ENCODE measurements at places on chromosomes 12 and 14.

DNA sequence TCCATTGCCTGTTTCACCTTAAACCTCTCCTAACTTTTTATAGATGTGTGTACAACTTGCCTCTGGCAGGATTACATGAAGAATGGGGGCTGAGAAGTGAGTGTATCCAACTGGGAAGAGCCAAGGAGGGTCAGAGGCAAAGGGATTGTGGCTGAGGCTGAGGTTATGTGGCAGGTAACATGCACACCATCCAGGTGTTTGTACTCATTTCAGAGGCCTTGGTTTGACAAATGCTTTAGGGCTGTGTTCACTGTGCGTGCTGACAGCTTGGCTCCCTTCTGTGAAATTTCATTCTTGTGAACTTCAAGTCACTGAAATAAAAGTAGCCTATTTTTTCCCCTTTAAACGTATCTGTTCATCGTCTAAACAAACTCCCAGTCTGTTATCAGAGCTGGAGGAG lies 47.7 kb downstream of the ANO6 start:
- DNase-seq, result no peak

- DNase-seq, result no peak
Observed at GRCh38 chr12:527241-527640, 67.5 kb downstream of the B4GALNT3 start.

GRCh38 chr12:122474324-122474716 lies 26.4 kb downstream of the ZCCHC8 start:
- no peak for DNase-seq

DNA sequence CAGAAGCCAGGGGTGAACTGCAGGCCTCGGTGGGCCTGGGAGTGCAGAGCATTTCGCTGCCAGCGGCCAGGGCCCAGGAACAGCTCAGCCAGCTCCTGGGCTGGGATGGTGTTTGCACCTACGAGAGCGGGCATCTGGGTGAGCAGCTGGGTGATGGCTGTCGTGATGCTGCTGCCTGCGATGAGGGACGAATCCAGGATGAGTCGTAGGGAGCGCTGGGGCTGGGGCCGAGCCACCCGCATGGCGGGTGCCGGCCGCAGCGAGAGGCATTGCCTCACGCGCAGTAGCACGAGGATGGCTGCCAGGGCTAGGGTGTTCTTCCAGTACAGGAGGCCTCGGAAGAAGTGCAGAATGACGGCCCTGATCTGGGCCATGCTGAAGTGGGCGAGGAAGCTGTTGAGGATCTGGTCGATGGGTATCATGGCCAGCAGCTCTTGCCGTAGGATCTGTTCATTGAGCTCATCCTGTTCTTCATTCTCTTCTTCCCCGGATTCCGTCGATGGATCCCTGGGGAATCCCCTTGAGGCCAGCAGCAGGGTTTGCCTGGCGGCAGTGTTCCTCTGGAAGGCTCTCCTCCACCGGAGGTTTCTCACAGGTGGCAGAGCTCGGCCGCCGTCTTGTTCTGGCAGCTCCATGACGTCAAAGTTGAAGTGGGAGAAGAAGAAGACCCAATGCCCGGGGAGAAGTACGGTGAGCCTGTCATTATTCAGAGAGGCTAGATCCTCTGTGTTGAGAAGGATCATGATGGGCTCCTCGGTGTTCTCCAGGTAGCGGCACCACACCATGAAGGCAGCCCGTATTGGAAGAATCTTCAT lies 22.1 kb downstream of the RTL1 start:
- DNase-seq, result no peak

GRCh38 chr12:103680591-103681141 lies 93.6 kb downstream of the STAB2 start:
- DNase-seq, result no peak

DNA sequence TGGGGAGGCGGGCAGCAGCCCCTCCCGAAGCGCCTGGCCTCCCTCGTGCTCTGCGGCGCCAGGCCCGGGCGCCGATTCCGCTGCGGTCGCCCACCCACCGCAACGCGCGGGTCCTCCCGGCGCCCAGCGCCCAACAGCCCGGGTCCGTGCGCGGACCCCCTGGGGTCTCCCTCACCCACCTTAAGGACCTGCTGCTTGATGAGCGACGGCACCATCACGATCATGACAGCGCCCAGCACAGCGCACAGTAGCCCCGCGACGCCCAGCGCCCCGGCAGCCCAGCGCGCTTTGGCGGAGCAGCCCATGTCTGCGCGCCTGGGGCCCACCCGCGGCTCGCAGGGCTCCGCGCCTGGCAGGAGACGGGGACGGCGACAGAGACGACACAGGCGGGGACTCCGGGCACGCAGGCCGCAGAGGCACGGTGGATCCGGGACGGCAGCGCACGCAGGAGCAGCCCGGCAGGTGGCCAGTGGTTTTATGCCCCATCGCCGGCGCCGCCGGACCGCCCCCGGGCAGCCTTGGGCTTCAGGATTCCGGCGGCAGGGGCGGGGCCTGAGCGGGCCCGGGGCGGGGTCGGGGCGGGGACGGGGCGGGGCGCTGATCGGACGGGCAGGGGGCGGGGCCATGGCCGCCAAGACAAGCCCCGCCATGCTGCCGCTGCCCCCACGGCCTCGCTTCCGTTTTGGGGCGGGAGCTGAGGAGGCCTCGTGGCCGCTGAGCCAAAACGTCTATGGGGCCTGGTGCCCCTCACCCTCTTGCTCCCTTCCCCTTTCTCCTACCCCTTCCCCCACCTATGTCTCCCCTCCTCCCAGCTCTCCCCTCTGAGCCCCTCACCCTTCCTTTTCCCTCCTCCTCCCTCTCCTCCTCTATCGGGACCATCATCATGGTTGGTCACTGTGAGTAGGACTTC lies at the start of gene SCARB1:
SCARB1 (minus strand) TSS at position 449 of the 910 bp plus-strand sequence; CDS start at position 305, 144 bp downstream.
- peak; percentile 73 for DNase-seq

GRCh38 chr12:29889737-29890136 lies 106.0 kb upstream of the TMTC1 start:
- DNase-seq, result peak; percentile 13

- DNase-seq, result peak; percentile 65
Observed at GRCh38 chr12:11765817-11766794, 116.6 kb downstream of the ETV6 start.

DNA sequence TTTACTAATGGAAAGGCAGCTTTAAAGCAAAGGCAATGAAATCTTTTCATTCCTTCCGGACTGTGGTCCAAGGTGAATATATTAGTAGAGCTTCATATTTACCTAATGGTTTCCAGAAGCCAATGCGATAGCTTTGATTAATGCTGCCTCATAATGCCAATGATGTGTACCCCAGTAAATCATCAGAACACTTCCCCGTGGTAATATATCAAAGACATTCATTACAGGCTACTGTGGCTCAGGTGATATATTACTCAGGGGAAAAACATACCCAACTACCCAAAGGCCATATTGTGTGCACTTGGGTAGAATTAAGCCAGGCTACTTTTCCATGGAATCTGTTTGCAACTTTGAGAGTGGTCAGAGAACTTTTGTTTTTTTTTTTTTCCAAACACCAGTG lies 69.4 kb upstream of the DACT1 start:
- no peak for DNase-seq

DNA sequence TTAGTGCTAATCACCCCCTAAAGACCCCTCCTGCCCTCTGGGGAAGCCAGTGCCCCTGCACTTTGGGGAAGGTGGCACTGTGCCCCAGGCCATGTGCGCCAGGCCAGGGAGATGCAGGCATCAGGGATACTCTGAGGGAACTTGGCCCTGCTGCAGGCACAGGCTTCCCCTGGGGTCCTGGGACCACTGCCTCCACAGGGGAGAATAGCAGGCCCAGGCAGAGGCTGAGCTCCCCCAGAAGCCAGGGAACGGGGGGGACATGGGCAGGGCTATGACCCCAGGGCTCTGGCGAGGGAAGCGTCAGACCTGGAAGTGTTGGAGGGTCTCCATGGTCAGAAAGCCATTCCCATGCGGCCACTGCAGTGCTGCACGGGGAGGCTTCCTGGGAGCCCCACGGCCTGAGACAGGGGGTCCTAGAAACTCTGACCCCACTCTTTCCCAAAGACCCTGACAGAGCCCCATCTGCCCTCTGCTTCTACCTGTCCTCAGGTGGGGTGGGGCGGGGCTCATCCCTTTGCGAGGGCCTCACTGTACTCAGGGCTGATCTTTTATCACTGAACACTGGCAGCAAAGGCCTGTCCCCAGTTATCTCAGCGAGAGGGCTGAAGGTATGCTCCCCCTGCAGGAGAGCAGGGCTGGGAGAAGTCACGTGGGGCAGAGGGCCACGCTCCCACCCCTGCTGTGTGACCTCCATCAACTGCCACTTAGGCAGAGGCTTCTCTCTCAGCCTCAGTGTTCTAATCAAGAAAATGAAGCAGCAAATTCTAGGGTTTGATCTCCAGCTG lies 160.0 kb downstream of the CALM1 start:
- no peak for DNase-seq

DNA sequence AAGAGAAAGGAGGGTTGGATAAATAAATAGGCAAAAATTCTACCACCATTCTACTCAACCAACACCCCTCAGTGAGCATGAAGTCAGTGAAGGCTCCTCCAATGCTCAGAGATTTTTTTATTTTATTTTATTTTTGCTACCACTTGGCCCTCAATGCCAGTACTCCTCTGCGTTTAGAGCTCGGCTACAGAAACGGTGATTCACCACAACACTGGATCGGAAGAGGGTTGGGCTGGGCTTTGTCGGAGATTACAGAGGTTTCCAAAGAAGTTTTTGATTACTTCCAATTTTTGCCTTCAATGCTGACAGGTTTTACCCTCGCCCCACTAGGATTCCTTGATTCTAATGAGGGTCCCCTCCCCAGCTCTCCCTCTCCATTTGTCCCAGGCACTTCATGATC lies 1027.2 kb upstream of the TMEM132C start:
- no peak for DNase-seq

DNA sequence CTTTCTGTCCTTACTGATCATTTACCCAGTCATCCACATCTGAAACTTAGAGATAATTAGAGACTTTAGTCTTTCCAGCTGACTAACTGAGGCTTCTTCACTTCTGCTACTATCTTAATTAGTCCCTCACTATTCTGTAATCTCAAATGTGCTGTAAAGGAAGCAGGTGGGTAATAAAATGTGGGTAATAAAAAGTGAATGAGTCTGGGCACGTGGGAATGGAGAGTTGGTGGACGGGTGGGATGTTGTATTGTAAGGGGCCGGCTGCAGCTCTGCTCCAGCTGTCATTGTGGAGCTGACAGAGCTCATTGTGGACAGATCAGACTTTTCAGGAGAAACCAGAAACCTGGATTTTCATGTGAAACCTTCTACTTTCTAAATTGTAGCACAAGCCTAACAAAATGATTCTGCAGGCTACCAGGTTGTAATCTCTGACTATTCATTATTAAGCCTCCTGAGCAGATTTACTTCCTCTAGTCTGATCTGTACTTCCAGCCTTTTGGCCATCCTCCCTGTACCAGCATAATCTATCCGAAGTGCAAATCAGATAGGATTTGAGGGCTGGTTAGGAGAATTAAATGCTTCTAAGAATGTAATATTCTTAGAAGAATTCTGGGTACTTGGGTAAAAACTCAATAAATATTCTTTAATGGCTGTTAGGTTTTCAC lies 42.0 kb upstream of the BMAL2 start:
- DNase-seq, result no peak

DNA sequence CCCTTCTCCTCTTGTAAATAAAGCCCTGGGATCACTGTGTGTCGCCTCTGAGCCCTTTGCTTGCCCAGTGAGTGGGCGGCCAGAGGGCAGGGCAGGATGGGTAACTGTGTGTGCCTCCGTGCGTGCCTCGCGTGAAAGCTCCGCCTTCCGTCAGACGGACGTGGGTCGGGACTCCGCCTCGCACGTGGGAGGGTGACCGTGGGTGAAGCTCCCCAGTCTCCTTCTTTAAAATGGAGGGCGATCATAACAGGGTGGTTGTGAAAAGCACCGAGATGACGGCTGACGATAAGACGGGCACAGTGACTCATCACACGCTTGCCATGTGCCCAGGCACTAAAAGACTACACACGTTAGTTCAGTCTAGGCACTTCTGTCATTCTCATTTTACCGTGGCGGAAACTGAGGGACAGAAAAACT lies 9.2 kb downstream of the PHB2 start:
- peak; percentile 50 for DNase-seq

GRCh38 chr14:92459030-92459949 lies 54.3 kb upstream of the RIN3 start:
- DNase-seq, result no peak

DNA sequence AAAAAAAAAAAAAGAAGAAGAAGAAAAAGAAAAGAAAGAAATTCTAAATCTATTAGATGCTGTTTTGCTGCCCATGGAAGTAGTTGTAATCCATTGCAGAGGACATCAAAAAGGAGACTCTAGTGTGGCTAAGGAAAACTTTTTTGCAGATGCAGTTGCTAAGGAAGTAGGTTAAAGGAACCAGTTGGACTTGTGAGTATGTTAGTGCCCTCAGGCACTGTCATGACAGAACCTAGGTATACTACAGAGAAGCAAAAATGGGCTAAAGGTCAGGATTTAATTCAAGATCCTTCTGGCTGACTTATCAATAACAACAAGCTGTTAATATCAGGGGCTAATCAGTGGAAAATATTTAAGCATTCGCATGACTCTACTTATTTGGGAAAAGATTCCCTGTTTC lies 1571.6 kb upstream of the FLRT2 start:
- DNase-seq, result no peak

DNA sequence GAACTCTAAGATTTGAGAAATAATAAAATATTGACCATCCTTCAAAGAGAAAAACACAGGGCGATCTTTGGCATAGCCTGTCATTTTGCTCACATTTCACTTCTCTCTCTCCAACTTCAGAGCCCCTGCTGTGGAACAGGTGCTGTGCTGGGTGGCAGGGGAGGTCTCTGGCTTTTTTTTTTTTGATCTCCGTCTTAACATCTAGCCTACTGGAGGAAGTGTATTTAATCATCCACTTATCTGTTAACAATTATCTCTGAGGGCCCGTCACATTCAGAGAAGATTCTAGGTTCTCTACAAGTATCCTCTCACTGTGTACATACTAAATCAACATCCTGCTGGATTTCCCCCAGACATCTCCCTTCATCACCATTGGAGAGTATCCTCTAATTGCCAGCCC lies 34.1 kb downstream of the CHST11 start:
- no peak for DNase-seq

GRCh38 chr14:22131749-22132476 lies 457.1 kb downstream of the DAD1 start:
- no peak for DNase-seq

- DNase-seq, result no peak
Observed at GRCh38 chr14:83867566-83868225, 1662.2 kb upstream of the FLRT2 start.

DNA sequence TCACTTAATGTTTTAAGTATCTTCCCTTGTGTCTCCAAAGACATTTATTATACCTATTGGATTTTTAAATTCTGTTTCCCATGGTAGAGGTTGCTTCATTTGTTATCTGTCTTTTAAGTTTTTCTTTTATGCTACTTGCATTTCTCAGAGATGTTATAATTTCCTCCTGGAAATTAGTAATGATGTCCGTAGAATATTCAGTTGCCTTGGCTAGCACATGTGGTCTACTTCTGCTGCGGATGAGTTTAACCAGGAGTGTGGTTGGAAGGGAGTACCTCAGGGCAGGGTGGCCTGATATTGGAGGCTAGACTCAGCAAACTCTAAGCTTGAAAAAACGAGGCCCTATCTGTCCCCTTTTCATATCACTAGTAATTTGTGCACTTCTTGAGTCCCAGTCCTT lies 8.8 kb upstream of the EVL start:
- DNase-seq, result no peak

DNA sequence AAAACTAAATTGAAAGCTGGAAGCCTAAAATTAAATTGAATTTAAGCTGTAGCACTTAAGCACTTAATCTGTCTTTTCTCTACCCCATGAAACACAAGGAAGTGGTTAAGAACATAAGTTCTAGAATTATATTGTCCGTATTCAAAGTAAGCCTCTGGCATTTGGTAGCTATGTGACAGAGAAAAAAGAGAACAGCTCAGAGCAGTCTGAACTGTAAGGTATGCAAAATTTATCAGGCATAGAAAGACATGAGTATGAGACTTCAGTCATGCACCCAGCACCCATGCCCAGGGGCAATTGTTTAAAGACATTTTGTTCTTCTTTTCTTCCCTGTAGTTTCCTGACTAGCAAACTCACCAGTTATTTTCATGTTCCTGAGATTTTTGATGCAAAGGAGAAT lies 116.7 kb downstream of the KCNMB4 start:
- no peak for DNase-seq
